ENCODE measurements at places on chromosomes 6 and 20. TPM values are rescaled to one million over a fixed set of nuclear protein-coding genes. Genes with fewer than 3 reads are reported as not detected.

- no peaks in the 10 kb centered on the region for H3K4me1 ChIP-seq
- H3K27me3 ChIP-seq, result no peaks in the 10 kb centered on the region
- no peak for DNase-seq
- no peaks in the 10 kb centered on the region for H3K36me3 ChIP-seq
- no peak overlapping the region for H3K27ac ChIP-seq
These were observed 94.9 kb downstream of the KCNB1 start for GRCh38 chr20:49387581-49387939.

- H3K4me1 ChIP-seq, result no peaks in the 10 kb centered on the region
- no peak overlapping the region for H3K27ac ChIP-seq
- no peaks in the 10 kb centered on the region for H3K27me3 ChIP-seq
- DNase-seq, result no peak
- H3K36me3 ChIP-seq, result no peaks in the 10 kb centered on the region
These were observed 292.9 kb downstream of the PLCB1 start for GRCh38 chr20:8425016-8425415.

DNA sequence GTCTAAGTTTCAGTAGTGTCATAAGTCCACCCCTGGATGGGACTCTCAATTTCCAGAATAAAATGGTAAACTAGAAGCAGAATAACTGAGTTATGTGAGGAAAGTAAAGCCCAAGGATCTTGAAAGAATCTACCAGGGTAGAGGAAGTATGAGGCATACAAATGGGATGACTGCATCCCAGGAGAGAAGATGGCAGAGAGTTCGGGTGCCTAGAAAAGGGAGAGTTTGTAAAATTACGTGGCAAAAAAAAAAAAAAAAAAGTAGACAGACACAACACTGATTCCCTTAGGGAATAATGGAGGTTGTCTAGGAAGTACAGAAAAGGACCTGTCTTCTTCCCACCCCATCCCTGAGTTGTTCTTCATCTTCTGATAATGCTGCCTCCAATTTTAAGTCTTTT lies 3.4 kb downstream of the GABBR1 start:
- no peak overlapping the region for H3K4me3 ChIP-seq
- H3K27me3 ChIP-seq, result no peaks in the 10 kb centered on the region
- H3K27ac ChIP-seq, result no peak overlapping the region
- peaks cover 9% of the 10 kb centered on the region for H3K4me1 ChIP-seq

- DNase-seq, result no peak
- H3K27ac ChIP-seq, result no peak overlapping the region
- H3K4me1 ChIP-seq, result no peaks in the 10 kb centered on the region
These were observed 161.2 kb upstream of the ECI2 start for GRCh38 chr6:4296552-4296951.

- no peaks in the 10 kb centered on the region for H3K27me3 ChIP-seq
- H3K27ac ChIP-seq, result no peak overlapping the region
- no peak overlapping the region for H3K4me3 ChIP-seq
- H3K4me1 ChIP-seq, result peaks cover 13% of the 10 kb centered on the region
These were observed 186.1 kb downstream of the UNC5CL start for GRCh38 chr6:40852779-40853373.

DNA sequence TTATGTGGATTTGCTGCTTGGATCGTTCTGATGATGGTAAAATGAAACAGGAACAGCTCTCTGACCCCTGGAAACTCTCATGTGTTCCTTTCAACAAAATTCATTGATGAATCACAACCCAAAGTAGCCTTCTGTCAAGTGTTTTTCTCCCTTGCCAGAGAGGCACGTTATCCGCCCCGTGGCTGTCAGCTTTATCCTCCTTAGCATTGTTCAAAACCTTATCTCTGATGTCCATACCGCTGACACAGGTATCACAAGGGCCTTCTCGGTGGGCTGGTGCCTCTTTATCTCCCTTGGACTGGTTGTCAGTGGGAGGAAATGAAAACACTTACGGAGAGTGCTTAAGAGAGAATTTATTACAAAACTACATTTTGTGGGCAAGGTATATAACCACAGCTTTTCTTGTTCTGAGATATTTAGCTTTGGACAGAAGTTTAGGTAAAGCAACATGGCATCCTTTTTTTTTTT lies 84.9 kb downstream of the TIAM2 start:
- H3K27me3 ChIP-seq, result no peaks in the 10 kb centered on the region
- no peak for DNase-seq
- no peak overlapping the region for H3K4me3 ChIP-seq
- H3K27ac ChIP-seq, result no peak overlapping the region
- H3K4me1 ChIP-seq, result peaks cover 11% of the 10 kb centered on the region
- H3K36me3 ChIP-seq, result no peaks in the 10 kb centered on the region

The GNAS-AS1 gene
- total RNA-seq, result 0.21 TPM

The CDH4 gene
- total RNA-seq, result not detected

The AVP gene
- total RNA-seq, result not detected

The HLA-DOB gene
- 0.54 TPM for total RNA-seq

The ULBP3 gene
- total RNA-seq, result 0.78 TPM
